CD4-positive, alpha-beta T cell treated with Interleukin-2 at 100 ng/mL for 4 hours (primary cell): ENCODE measurements at places on chromosomes 13 and 19.
A peak's percentile ranks its signal among the peaks of the same experiment; 100 is the strongest.

DNA sequence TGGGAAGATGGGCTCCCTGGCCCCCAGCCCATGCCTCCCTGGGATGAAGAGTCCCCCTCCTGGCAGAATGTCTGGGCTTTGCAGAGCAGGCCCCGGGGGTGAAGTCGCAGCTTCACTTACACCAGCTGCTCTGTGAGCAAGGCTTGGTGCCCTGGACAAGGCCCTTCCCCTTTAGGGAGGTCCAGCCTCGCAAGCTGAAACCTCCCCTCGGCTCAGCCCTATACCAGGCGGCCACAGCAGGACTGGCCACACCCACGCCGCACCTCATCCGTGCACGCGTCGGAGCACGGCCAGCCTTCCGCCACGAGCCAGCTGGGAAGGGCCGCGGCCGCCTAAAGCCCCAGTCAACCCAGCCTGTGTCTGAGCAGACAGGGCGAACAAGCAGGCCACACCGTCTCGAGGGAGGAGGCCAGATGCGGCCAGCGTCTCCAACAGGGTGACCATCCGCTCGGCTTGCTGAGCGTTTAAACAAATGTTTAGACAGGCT, 83.2 kb upstream of the MCF2L start:
- DNase-seq, result no peak

- no peak for DNase-seq
Observed at GRCh38 chr19:55493052-55493644, 4.9 kb downstream of the SSC5D start.

DNA sequence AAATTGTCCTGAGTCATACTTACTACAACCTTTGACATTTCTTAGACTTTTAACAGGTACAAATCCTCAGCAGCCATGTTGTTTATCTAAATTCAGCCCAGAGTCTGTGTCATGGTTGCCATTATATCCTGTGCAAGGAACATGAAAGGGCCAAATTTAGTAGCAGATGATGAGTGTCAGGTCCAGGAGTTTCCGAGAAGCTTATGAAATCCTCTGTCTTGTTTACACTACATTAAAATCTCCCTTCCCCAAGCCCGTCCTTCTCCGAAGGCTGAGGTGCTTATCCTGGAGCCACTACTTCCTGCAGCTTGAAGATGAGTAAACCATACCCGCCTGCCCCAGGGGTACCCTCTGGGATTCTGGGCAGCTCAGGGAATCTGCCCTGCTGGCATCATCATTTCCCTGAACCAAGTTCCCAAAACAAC, 102.6 kb upstream of the SERP2 start:
- no peak for DNase-seq

- peak; percentile 89 for DNase-seq
Observed at GRCh38 chr19:10603084-10603872, 16.2 kb upstream of the AP1M2 start.

DNA sequence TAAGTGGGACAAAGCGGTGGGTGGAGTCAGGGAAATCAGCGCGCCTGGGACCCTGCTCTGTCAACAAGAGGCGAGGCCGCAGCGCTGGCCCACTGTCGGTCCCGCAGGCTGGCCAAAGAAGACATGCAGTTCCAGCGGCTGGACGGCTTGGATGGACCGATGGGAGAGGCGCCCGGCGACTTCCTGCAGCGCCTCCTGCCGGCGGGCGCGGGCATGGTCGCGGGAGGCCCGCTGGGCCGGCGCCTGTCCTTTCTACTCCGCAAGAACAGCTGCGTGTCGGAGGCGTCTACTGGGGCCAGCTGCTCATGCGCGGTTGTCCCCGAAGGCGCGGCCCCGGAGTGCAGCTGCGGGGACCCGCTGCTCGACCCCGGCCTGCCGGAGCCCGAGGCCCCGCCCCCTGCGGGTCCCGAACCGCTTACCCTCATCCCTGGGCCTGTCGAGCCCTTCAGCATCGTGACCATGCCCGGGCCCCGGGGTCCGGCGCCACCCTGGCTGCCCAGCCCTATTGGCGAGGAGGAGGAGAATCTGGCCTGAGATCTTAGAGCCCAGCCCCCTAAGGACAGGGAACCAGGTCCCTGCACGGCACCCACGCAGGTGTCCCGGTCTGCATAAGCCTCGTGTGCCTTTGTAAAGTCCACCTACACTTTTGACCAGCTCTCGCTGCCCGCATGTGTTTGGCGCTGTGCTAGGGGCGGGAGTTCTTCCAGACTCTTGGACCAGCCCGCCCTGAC, 6.1 kb downstream of the BEST2 start:
- peak; percentile 62 for DNase-seq

GRCh38 chr19:18725841-18726770, 42.6 kb downstream of the CRTC1 start:
- DNase-seq, result no peak

GRCh38 chr13:21673789-21674489, 3.1 kb downstream of the FGF9 start:
- peak; percentile 27 for DNase-seq

- no peak for DNase-seq
Observed at GRCh38 chr13:114152285-114152645, 19.8 kb upstream of the RASA3 start.

GRCh38 chr19:42286349-42287016, 15.4 kb upstream of the PRR19 start:
- no peak for DNase-seq

GRCh38 chr13:42276683-42277082, 4.7 kb downstream of the AKAP11 start:
- DNase-seq, result no peak

DNA sequence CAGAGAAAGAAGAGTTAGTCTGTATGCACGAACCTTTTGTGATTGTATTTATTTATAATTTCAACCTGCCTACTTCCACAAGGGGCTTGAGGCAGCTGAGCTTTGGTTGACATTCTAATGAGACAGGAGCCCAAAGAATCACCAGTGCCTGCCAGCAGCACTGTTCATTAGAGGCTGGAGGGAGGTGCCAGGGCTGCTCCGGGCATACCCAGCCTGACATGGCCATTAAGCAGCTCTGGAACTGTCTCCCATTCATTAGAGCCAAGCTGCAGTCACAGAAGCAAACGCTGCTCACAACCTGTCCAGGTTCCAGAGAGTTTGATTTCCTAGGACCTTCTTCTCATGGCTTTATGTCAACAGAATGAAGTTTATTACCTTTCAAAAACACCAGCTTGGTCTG, 425.5 kb downstream of the RFC3 start:
- DNase-seq, result no peak

DNA sequence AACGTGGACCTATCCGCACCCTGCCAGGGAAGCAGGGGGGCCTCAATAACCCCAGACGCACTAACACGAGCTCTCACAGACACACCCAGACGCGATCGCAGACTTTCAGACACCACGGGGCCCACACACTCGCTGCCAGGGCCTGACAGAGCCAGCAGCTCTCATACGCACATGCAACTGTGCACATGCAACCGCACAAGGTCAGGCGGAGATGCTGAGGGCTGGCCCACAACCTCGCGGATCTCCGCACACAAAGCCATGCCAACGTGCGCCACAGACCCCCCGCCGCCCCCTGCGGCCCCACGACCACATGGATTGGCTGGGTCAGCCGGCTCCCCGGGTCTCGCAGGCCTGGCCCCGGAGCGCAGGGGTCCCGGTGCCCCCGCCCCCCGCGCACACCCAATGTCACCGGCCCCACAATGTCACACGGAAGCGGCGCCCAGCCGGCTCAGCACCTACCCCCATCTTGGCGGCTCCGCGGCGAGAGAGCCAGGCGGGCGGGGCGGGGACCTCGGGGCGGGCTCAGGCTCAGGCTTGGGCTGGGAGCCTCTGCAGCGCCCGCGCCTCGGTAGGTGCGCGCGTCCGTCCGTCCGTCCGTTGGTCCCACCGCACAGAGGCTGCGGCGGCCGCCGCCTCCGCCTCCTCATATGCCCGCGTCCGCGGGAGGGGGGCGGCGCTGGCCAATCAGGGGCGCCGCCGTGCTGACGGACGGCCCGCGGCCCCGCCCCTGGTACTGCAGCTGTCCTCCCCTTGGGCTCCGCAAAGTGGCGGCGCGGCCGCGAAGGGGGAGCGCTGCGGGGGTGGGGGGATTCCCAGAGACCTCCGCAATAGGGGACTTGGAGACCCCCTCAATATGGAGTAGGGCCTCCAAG, at the start of gene ATP1A3:
TSS of gene ATP1A3 (minus strand) at position 619 of the 872 bp plus-strand sequence. CDS start at position 465, 154 bp downstream.
- DNase-seq, result peak; percentile 52

DNA sequence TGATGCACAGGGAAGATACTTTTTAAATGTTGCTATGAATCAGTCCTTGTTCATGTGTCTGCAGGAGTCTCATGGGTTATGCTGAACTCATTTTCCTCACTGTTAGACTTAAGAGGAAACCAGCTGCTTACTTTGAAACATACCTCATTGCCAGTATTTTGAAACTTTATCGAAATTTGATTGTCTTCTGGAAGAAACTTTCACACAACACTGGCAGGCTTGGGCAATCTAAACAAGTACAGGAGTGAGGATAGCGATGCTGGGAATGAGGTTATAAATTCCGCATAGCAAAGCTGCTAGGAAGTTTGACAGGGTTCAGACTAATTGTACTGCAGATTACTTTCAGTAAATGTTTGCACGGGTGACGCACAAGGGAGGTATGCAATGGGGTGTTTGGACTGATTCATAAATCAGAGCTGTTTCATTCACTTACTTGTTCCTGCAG, 245.7 kb downstream of the DNAJC15 start:
- no peak for DNase-seq

DNA sequence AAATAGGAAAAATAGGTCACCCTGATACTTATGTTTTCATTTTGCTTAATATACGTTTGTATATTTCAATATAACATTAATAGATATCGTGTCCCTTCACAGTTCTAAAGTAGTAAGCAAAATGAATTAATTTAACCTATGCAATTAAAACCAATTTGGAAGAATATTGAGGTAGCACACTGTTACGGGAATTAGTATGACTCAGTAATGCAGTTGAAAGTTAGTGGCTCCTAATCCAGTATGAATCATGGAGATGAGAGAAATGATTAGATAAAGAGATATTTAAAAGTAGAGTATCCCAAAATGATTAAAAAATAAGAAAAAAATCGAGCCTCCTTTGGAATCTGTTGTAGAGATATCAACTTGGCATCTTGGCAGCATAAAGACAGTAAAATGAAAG, 177.0 kb upstream of the SLITRK6 start:
- DNase-seq, result no peak

GRCh38 chr13:101698400-101698799, 245.9 kb downstream of the ITGBL1 start:
- DNase-seq, result no peak

- no peak for DNase-seq
Observed at GRCh38 chr19:50313812-50314536, 15.2 kb downstream of the KCNC3 start.

- no peak for DNase-seq
Observed at GRCh38 chr13:66581675-66582074, 648.5 kb downstream of the PCDH9 start.

DNA sequence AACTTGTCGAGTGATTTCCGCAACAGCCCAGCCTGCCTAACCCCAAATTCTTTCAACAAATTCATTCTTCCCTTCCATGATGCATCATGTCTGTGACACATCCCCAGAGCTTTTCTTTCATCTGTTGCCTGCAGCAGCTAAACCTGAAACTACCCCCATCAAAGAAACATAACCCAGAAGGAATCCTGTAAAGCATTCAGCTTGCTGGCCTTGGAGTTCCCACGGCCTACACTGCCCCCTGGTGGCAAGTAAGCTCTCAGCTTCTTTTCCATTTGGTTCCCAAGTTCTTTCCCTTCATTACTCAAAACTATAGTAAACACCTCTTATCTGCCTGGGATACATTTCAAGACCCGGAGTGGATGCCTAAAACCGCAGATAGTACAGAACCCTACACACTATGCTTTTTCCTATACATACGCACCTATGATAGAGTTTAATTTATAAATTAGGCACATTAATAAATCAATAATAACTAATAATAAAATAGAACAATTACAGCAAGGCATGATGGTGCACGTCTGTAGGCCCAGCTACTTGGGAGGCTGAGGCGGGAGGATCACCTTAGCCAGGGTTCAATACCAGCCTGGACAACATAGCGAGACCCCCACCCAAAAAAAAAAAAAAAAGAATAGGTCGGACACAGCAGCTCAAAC, 7.4 kb downstream of the ETHE1 start:
- DNase-seq, result peak; percentile 79

- no peak for DNase-seq
Observed at GRCh38 chr19:56133858-56134653, 7.0 kb upstream of the ZNF444 start.

DNA sequence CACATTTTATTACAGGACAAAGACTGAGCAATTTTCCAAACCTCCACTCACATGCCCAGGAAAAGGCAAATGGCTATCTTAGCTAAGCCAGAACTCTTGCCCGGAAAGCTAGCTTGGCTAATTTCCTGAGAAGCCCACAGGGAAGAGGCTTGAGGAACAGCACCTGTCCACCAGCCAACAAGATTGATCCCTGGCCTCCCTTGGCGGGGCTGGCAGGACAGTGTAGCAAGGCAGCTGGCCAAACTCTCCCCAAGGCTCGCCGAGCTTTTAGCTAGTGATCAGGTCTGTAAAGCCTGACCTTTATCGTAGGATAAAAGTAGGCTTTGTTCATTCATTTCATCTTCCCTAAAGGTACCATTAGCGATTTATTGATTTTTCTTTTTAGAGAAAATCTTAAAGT, 101.4 kb downstream of the UQCRFS1 start:
- DNase-seq, result no peak

DNA sequence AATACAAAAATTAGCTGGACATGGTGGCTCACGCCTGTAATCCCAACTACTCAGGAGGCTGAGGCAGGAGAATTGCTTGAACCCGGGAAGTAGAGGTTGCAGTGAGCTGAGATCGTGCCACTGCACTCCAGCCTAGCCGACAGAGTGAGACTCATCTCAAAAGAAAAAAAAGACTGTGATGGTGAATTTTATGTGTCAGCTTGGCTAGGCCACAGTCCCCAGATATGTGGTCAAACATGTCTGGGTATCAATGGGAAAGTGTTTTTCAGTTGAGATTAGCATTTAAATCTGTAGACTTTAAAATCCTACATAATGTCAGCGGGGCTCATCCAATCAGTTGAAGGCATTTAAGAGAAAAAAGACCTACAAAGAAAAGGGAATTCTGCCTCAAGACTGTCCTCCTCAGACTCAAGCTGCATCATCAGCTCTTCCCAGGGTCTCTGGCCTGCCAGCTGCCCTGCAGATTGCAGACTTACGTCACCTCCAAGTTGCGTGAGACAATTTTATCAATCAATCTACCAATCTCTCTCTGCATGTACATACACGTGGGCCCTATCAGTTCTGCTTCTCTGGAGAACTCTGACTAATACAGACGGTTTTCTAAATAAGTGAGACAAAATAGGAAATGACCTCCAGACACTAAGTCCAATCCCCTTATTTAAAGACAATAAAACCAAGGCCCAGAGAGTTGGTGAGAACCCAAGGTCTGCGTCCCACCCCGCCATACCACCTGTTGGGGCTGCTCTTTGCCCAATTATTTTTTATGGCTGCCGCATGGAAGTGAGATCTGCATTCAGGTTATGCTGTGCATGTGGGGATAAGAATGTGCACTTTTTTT, 99.2 kb downstream of the ABCC4 start:
- DNase-seq, result no peak
